HFFc6 (cell line): ENCODE measurements at places on chromosomes 6 and 20.

- no peak for DNase-seq
Observed at GRCh38 chr6:37521674-37522073, 22.0 kb upstream of the CCDC167 start.

GRCh38 chr20:50202677-50203076, 12.0 kb downstream of the CEBPB start:
- DNase-seq = no peak

- no peak for DNase-seq
Observed at GRCh38 chr20:43243672-43244269, 54.1 kb upstream of the PTPRT start.

- DNase-seq = no peak
Observed at GRCh38 chr6:107633680-107634323, 143.9 kb downstream of the SOBP start.

DNA sequence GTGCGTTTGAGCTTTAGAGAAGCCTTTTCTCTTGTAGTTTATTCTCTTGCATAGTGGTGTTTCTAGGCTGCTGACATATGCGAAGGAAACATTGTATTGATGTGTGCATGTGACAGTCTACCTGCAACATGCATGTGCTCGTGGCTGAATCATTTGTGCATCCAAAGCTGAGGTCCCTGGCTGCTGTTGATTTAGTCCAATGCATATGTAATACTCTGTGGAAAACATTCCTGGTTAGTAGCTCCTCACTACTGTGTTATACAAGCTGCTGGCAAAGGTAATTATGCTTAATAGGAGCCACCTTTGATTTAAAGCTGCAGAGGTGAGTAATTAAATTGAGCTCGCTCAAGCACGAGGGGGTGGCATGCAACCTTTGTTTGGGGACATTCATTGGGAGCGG, 24.5 kb downstream of the TSHZ2 start:
- DNase-seq = no peak

GRCh38 chr20:23244156-23244915, 106.3 kb upstream of the NXT1 start:
- DNase-seq = no peak

DNA sequence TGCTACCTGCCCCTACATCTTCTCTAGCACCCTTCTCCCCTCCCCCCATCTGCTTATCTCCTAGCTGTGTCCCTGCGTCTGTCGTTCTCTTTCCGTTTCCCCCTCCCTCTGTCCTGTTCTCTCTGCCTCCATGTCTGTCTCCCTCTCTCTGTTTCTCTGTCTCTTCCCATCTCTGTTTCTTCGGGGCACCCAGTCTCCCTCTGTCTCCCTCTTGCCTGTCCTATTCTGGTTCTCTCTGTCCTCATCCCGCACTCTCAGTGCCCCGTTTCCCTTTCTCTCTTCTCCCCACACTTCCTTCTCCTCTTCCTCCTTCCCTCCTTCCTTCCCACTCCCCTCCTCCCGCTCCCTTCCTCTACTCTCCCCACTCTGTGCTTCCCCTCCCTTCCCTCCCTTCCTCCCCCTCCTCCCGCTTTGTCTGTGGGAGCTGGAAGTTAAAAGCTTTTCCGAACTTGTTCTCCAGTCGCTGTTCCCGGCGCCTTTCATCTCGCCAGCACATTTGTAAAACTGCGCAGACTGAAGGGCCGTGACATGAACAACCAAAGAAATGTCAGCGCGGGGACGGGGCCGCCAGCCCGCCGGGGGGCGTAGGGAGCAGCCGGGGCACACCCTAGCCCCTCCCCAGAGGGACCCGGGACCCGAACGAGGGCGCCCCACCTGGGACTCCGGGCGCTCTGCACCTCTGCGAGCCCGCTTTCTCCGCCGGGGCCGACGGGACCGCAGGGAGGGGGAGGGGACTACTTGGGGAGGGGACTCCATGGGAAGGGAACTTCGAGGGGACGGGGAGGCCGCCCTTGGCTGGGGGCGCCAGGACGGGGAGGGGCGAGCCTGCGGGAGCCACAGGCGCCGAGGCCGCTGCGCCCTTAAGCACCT, 4.0 kb upstream of the CDH22 start:
- no peak for DNase-seq

DNA sequence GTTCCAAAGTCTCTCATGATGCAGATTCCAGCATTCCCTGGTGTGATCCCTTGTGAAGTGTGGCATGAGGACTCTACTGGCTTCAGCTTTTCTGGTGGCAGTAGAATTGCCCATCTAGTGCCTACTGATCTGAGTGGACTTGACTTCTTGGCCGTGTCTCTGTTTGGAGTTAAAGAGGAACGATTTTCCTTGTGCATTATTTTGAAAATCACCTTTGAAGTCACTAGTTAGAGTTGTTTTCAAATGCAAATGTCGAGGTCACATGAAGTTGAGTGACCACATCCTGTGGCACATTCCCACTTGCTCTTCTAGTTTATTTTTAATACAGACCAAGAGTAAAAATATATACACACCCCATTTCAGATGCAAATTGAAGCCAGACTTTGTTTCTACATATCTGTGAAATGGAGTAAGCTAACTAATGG, 270.7 kb upstream of the TAB2 start:
- peak; percentile 12 for DNase-seq

DNA sequence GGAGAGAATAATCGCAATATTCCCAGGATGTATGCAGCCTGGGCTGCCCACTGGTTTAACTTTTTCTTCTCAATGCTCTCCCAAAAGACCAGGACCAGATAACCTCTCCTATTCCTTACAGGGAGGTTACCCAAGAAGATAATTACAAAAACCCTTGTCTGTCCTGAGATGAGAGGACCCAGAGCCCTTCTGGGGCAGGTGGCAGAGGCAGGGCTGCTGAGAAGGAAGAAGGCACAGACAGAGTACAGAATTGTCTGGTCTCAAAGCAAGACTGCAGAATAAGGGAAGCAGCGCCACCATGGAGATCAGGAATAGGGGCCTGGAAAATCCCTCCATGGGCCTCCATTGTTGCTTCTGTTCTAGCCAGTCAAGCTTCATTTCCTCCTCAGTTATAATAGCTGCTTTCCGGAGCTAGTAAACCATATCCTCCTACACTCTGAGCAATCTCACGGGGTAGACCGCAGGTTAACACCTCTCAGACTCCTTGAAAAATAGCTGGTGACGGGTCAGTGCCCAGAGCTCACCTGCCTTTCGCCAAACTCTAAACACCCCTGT, 463 bp upstream of the HLA-DMB start:
- DNase-seq = no peak
